ENCODE measurements at places on chromosomes 7 and 10. TPM values are rescaled to one million over a fixed set of nuclear protein-coding genes. Genes with fewer than 3 reads are reported as not detected.

The PTN gene
- polyA plus RNA-seq, result 75.3 TPM

GRCh38 chr10:119103241-119103902, 541 bp upstream of the DENND10 start:
- peak overlapping the region; percentile 55 for H3K27ac ChIP-seq
- no peak for DNase-seq
- no peaks in the 10 kb centered on the region for H3K36me3 ChIP-seq
- no peak overlapping the region for H3K4me3 ChIP-seq
- peaks cover 18% of the 10 kb centered on the region for H3K4me1 ChIP-seq

DNA sequence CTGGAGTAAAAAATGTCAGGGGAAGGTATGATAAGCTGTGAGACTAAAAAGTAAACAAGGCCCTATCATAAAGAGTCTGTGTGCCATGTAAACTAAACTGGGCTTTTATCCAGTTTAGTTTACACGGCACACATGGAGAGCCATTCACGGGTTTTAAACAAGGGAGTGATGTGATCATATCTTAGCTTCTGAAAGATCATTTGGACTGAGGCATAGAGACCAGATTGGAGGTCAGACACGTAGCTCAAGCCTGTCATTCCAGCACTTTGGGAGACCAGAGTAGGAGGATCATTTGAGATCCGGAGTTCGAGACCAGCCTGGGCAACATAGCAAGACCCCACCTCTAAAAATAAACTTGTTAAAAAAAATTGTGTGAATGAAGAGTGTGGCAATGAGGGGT, 50.1 kb downstream of the SKIDA1 start:
- no peak overlapping the region for H3K4me3 ChIP-seq
- no peaks in the 10 kb centered on the region for H3K27me3 ChIP-seq
- no peak overlapping the region for H3K27ac ChIP-seq
- no peaks in the 10 kb centered on the region for H3K36me3 ChIP-seq
- no peak for DNase-seq

GRCh38 chr10:78566284-78567111, 502.3 kb upstream of the ZMIZ1 start:
- H3K36me3 ChIP-seq, result no peaks in the 10 kb centered on the region
- H3K4me3 ChIP-seq, result no peak overlapping the region
- H3K27ac ChIP-seq, result peak overlapping the region; percentile 89
- peaks cover 52% of the 10 kb centered on the region for H3K4me1 ChIP-seq
- DNase-seq, result no peak

- no peaks in the 10 kb centered on the region for H3K4me1 ChIP-seq
- H3K4me3 ChIP-seq, result no peak overlapping the region
- H3K36me3 ChIP-seq, result no peaks in the 10 kb centered on the region
- no peak overlapping the region for H3K27ac ChIP-seq
- H3K27me3 ChIP-seq, result no peaks in the 10 kb centered on the region
Observed at GRCh38 chr7:43799605-43800004, 41.1 kb downstream of the BLVRA start.

DNA sequence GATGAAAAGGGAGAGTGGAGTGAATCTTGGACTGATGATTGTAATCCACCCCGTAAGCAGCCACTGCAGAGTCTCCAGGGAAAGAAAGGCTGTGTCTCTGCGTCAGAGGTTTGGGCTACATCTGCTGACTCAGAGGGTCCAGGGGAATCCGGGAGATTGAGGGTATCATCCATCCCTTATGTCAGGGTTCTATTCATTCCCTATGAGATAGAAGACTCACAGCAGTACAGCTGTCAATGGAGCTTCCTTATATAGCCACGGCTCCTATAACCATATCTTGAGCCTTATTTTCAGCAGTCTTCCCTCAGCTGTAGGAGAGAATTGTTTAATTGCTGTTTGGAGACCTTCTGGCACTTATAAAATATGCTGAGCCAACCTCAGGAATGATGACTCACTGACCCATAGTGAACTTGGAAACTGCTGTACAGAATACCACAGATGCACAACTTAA, 558.2 kb upstream of the PFKP start:
- H3K27me3 ChIP-seq, result no peaks in the 10 kb centered on the region
- H3K4me3 ChIP-seq, result no peak overlapping the region
- H3K36me3 ChIP-seq, result no peaks in the 10 kb centered on the region
- no peak overlapping the region for H3K27ac ChIP-seq
- DNase-seq, result peak; percentile 18
- no peaks in the 10 kb centered on the region for H3K4me1 ChIP-seq

DNA sequence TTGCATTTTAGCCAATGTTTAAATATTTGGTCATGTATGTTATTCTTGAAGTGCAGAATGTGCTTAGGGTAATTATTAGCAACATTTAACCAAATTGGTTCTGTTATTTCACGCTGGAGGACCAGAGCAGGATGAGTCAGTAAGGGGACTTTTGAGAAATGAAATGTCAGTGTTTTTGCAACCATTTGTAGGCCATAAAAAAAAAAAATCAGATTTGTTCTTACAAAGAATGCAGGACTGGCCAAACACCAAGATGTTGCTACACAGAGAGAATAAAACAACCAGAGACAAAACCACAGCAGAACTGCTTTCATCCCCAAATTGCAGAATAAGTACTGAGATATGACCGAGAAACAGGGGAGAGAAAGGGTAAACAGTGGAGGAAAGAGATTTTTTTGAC, 62.1 kb downstream of the TPST1 start:
- peak; percentile 23 for DNase-seq
- H3K4me3 ChIP-seq, result no peak overlapping the region
- H3K27me3 ChIP-seq, result no peaks in the 10 kb centered on the region
- peak overlapping the region; percentile 6 for H3K27ac ChIP-seq
